ENCODE measurements at places on chromosomes 13 and 19. TPM values are rescaled to one million over a fixed set of nuclear protein-coding genes. Genes with fewer than 3 reads are reported as not detected.

DNA sequence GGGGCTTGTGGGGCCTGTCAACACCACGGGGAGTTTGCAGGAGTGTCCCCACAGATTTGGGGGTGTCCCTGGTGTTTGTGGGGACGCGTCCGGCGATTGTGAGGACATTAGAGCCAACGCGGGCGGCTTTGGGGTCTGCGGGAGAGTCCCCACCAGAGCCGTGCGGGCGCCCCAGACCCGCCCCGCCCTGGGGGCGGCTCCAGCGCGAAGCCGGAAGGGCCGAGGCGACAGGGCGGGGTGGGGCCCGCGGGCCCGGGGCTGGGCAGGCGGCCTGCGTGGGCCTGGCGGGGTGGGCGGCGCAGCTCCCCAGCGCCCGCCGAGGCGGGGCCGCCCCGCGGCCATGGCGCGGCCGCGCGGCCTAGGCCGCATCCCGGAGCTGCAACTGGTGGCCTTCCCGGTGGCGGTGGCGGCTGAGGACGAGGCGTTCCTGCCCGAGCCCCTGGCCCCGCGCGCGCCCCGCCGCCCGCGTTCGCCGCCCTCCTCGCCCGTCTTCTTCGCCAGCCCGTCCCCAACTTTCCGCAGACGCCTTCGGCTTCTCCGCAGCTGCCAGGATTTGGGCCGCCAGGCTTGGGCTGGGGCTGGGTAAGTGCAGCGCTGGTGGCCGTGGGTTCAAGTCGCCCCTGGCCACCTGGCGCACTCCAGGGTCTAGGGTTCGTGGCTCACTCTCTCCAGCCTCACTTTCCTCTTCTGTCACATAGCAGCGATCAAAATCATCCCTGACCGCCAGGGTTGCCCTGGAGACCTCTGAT lies 10.3 kb downstream of the PDE4A start:
- DNase-seq, result peak; percentile 85

- DNase-seq, result no peak
These were observed 41.2 kb upstream of the USPL1 start for GRCh38 chr13:30576528-30576927.

GRCh38 chr19:10552510-10553053 lies 8.9 kb downstream of the ATG4D start:
- peak; percentile 62 for DNase-seq

The RXFP2 gene
- 1.9 TPM for total RNA-seq
